ENCODE measurements at places on chromosomes 5 and 9.

DNA sequence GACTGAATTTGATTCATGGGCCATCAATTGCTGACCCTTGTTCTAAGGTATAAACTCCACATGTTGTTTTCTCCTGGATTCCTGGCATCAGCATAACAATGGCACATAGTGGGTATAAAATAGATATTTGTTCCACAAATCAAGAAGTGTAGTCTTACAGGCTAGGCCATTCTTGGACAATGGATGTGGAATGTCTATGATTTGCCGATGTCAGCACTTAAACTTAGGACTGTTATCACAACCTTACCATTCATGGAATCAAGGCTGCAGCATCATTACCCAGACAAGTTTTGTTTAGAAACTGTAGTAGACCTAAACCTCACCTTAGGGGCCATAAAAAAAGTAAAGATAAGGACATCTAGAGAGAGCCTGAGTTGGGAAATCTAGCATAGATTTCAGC lies 680.0 kb downstream of the BRINP1 start:
- DNase-seq: no peak

DNA sequence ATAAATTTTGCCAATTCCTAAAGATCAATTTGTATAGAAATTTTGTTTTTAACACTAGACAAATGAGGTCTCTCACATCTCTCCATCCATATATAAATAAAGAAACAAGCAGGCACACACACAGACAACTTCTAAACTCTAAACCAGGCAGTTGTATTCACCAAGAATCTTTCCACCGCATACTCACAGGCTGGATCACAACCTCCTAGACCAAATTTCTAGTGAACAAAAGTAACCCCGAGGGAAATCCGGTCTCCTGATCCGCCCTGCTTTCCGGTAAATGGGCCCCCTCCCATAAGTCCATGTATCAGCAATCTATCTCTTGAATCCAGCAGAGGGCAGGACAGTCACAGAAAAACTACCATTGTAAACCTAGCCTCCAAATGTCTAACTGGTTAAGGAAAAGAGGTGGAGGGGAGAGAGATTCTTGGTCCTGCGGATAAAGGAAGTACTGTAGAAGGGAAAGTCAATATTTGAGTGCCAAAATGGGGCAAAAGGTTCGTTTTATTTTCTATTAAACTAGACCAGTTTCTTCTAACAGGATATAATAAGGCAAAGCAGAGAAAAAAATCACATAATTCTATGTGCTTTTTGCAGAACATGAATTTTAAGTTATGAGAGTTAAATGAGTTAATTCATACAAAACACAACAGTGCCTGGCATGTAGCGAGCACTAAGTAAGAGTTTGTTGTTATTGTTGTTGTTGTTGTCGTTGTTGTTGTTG lies 4.8 kb upstream of the SMU1 start:
- DNase-seq: peak; percentile 64

DNA sequence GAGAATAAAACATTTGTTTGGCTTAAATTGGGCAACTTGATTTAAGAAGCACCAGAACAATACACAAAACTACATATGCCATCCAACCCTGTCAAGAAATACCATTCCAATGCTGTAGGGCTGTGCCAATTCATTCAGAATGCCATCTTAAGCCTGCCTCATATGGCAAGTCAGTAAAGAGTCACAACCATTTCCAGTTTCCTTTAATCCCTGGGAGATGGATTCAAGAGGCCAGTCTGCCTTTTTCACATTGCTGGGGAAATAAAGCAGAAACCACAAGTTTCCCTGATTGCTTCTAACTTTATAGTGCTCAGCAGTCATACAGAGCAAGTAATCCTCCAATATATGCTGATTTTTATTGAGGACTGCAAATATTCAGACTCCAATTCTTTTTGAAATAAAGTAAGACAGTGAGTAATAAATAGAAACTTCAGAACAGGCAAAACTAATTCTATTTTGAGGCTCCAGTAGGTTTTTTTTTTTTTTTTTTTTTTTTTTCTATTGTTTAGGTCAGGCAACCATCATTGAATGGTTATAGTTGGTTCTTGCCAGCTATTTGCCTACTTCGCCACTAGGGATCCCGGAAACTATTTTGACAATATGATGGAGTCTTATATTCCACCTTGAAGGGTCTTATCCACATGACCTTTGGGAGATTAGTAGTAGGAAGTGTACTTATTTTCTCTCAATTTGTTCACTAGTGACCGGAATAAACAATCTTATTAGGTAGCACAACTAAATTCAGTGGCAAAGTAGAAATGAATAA lies 400.9 kb upstream of the MEF2C start:
- DNase-seq: no peak

DNA sequence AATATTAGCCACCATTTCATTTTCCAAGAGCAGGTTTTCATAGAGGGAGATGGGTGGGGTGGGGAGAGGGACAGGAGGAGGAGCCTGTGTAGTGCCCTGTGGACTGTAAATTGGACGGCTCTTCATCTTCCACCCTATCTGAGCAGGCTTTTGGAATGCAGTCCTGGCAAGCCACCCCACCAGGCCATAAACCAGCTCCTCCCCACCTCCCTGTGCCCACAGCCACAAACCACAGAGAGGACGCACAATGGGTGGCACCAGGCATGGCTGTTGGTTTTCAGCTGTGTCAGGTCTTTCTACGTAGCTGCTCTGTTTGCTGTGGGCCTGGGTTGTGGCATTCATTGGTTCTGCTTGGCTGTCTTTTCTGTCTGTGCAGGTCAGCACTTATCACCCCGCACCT lies 58.0 kb downstream of the PLAC8L1 start:
- no peak for DNase-seq

DNA sequence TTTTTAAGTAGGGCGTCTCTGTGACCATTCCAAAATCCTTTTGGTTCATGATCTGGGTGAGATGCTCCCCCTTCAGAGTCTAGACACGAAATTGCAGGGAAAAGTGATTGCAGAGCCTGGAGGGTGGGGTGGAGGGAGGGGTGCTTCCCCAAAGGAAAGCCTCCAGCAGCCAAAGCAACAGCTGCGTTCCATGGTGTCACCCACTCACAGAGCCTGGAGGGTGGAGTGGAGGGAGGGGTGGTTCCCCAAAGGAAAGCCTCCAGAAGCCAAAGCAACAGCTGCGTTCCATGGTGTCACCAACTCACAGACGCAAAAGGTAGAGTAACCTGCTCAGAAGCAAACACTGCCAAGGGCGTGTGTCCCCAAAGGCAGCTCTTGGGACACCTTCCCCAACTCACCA lies 22.6 kb downstream of the SLC6A18 start:
- DNase-seq: no peak

DNA sequence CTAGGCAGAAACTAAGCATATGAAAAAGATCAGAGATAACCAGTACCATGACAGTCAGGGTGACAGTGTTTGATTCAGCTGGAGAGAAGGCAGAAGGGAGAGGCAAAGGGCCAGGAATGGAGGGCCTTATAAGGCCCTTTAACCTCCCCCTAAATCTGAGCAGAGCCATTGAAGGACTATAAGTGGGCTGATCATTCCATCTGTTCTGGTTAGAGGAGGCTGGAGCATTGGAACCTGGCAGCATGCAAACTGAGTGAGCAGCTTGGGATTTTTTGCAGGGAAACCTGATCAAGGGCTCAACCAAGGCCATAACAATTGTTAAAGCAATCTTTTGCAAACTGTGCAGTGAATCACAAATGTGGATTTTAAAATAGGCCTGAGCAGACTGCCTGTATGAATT lies 174.5 kb upstream of the DAP start:
- no peak for DNase-seq

GRCh38 chr5:56176155-56176798 lies 56.9 kb downstream of the ANKRD55 start:
- no peak for DNase-seq

DNA sequence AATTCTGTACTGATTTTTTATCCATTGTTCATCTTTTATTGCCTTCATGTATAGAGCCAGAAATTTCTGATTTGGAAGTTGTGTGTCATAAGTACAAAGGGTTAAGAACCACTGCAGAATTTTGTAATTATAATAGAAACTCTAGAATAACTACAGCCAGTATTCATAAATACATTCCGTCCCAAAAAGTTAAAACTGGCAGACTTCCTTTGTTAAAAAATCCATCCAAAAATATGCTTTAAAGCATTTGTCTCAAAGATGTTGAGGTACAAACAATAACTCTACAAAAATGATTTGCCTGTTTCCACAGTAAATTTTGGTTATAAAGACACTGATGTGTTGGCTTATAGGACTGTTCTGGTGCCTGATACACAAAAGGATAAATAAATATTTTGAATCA lies 436.6 kb downstream of the DTWD2 start:
- DNase-seq: no peak

- no peak for DNase-seq
Measured at GRCh38 chr9:135338546-135338945, 141.0 kb upstream of the PPP1R26 start.

- no peak for DNase-seq
Measured at GRCh38 chr5:119367502-119368237, 11.9 kb downstream of the TNFAIP8 start.

- no peak for DNase-seq
Measured at GRCh38 chr5:106401561-106401960, 1269.2 kb downstream of the EFNA5 start.

DNA sequence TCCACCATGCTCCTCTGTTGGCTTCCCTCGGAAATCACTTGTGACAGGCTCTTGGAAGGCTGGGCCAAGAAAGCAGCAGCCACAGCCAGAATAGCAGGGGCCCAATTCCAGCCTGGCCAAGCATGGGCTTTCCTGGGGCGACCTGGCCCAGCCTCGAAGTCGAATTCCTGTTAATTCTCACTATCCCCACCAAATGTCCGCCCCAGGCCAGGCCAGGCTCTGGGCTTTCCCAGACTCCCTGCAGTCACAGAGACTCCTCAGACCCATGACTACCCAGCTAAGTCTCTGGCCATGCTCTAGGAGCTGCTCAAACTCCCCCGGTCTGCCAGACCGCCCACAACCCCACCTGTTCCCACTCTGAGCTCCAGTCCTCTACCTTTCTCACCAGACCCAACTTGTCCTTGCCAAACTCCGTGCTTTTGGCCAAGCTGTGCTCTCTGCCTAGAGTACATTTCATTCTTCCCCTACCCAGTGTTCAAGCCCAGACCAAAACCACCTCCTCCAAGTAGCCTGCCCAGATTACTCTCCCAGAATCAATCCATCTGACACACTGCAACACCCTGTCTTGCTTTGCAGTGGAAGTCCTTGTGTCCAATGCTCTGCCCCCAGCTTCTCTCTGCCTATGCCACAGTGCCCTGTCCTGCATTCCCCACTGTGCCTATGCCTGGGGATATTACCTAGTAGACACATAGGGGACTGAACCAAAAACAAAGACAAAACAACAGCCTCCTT lies 26.2 kb downstream of the SHB start:
- no peak for DNase-seq

GRCh38 chr9:38700695-38701094 lies 19.2 kb downstream of the FAM240B start:
- no peak for DNase-seq

GRCh38 chr9:136847088-136847825 lies 2.0 kb upstream of the PHPT1 start:
- peak; percentile 45 for DNase-seq

DNA sequence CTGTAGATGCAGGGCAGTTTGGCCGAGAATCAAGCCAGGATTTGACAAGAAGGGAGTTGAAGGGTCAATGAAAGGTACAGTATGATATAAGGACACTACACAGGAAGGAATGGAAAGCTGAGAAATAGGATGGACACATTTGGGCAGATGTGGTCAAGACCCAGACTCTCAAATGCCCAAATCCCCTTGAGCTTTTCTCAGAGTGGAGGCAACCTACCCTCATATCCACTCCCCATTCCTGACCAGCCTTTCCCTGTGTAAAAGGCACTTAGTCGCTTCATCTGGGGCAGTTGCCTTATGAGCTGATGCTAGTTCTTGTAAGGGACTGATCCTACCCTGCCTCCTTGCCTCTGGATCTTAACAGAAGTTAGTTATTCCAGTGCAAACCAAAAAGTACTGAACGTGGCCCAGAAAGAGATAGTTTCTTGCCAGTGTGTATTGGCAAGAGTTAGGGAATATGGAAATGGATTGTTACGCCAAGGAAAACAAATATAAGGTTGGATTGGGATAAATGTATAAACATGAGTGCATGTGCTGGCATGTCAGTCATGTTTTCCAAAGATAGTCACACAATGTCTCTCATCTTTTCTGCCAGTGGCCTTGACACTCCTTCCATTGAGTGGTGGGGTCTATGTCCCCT lies 4.1 kb upstream of the MCCC2 start:
- DNase-seq: no peak

GRCh38 chr5:161751265-161751664 lies 65.7 kb downstream of the GABRA6 start:
- DNase-seq: no peak

- no peak for DNase-seq
Measured at GRCh38 chr9:132673355-132673754, 3.1 kb downstream of the GTF3C4 start.

- DNase-seq: no peak
Measured at GRCh38 chr5:139149477-139150199, 48.5 kb downstream of the SIL1 start.

DNA sequence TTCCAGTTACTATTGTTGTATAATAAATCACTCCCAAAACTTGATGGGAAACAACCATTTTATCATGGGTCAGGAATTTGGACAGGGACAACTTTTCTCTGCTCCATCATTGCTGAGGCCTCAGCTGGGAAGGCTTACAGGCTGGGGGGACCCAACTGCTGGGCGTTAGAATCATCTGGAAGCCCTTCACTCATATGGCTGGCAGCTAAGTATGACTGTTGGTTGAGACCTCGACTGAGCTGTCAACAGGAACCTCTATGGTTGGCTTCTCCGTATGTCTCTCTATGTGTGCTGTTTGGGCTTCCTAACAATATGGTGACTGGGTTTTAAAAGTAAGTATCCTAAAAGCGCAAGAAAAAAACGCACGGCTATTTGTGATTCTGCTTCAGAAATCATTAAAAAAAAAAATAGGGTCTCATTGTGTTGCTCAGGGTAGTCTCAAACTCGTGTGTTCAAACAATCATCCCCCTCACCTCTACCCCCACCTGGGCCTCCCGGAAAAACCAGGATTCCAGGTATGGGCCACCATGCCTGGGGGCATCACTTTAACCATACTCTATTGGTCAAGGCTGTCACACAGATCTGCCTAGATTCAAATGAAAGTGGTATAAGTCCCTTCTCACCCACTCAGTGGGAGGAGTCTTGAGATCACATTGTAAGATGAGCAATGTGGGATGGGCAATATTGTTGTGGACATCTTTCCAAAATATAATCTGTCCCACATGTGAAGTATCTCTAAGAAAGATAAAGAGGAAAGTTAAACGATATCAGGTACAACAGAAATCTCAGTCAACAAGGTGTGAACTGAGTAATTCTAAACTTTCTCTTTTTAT lies 15.2 kb downstream of the FNBP1 start:
- no peak for DNase-seq

DNA sequence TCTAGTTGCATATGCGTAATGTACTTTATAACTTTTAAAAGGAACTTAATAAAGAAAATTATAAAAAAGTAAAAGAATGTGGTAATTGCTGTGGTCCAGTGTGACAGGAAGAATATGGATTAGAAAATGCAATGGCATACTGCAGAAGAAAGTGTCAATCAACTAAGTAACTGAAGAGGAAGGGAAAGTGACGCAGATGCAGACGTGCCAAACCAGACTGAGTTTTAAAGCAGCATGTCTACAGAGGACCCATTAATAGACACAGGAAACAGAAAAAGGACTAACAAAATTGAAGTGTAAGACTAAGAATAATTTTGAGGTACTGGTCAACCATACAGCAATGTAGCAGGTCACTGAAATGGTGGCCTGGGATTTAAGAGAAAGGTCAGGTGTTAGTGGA lies 73.3 kb downstream of the DPYSL3 start:
- DNase-seq: no peak

GRCh38 chr5:32388432-32389129 lies 56.0 kb downstream of the ZFR start:
- DNase-seq: no peak
